ENCODE measurements at places on chromosomes 6 and 20.
A peak's percentile ranks its signal among the peaks of the same experiment; 100 is the strongest.

DNA sequence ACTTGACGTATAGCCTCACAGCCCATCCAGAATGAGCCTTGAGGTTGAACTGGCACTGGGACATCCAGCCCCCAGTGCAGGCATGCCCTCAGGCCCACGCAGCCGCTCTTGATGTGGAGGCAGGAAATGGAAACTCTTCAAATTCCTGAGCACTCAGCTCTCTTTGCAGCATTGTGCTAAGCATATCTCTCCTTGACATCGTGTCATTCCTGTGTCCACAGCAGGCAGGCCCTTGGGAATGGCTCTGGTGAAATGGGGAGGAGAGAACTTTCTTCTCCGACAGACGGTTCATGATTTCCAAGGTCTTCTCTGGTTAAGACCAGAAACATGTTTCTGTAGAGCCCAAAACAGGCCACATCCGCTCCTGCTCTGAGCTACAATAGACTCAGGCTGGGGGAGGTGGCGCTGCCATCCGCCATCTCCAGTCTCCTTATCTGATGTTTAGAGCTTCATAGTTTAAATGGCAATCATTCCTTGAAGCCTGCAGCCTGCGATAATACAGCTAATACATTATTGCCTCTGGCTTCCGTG lies 248.8 kb downstream of the CDH4 start:
- peak; percentile 91 for DNase-seq

GRCh38 chr20:63692436-63693082 lies 3.9 kb upstream of the TNFRSF6B start:
- DNase-seq: no peak

GRCh38 chr20:40869218-40870147 lies 159.1 kb upstream of the TOP1 start:
- DNase-seq: no peak

- peak; percentile 87 for DNase-seq
Measured at GRCh38 chr6:26571592-26572296, 25.0 kb upstream of the ABT1 start.

DNA sequence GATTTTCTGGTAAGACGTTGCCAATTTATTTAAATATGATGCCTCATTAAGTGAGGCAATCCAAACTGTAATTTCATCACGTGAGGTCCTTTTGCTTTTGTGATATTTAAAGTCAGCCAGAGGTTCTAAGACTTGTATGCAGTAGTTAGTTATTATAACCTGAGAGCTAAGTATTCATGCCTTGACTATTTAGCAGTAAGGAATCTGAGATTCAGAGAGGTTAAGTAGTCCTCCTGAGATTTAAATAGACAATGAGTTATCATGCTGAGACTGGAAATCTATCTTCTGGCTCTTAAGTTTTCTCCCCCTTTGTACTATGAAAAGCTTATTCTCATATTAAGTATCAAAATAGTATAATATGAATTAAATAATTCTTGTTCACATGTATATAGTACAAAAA lies 158.0 kb downstream of the UTRN start:
- DNase-seq: no peak

DNA sequence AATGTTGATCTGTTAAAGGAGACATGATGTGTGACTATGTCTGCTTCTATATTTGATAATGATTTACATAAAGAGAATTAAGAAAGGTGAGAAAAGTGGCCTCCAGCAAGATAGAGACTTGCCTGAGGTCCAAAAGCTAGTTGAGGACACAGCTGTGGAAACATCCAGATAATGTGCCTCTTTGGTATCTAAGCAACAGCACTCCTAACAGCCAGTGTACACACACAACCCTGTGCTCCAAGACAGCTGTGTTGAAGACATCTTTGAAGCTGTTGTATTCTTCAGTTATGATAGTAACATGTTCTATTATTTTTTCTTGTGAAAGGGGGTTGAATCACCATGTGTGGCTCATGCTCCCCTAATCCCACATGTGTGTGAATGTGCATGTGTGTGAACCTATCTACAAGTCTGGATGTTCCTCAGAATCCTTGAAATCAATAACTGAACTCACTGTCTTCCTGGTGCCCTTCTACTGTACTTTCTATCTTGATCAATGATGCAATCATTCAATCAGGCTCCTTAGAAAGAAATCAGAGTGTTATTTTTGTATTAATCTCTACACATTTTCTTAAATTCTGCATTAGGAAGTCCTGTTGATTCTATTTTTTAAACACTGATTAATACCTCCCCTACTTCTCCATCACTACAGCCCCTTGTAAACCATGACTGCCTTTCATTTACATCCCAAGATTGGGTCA lies 116.7 kb upstream of the SSTR4 start:
- peak; percentile 45 for DNase-seq

DNA sequence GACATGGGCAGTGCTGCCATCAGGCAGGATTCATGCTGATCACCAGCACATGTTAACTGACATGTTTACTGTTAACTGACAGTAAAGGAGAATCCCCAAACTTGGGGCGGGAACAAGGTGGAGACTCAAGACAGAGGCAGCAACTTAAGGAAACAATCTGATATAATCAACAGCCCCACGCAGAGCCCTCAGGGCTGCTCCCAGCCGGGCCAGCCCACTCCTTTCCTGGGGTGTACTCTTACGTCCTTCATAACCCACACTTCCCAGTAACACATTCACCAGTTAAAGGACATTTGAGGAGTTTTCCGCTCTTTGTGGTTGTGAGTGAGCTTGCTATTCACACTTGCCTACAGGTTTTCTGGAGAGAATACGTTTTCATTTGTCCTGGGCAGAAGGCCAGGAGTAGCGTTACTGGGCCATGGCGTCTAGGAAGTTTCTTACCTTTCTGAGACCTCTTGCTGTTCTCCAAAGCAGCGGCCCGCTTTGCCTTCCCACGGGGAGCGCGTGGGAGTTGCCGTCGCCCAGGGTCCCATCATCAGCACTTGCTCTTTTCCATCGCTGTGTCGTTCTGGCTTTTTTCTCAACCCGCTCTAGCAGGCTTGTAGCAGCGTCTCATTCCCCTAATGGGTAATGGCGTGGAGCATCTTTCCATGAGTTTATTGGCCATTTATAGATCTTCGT lies 56.4 kb downstream of the FOXF2 start:
- DNase-seq: no peak

DNA sequence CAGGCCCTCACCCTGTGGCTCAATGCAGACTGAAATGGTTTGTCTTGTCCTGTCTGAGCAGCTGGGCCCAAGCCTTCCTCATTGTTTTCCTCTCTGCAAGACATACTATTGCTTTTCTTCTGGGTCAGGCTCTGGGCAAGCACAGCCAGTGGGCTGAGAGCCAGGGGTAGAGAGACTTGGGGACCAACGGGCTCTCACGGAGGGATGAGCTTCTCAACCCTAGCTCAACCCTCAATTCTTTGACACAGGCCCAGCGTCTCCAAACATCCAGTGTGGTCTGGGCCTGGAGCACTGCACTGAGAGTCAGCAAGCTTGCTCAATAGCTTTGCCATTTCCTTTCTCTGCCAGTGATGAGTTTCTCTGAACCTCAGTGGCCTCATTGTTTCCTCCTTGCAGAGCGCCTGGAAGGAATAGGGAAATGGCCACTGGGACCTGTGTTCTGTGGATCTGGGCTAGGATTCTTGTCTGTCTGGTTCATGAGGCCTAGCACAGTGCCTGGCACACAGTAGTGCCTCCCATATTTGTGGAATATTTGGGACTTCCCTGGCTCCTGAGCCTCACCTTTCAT lies 9.3 kb downstream of the ANGPT4 start:
- no peak for DNase-seq

GRCh38 chr6:89260832-89261231 lies 43.7 kb upstream of the GABRR1 start:
- DNase-seq: no peak

- DNase-seq: no peak
Measured at GRCh38 chr6:136720045-136720770, 72.1 kb downstream of the MAP3K5 start.

DNA sequence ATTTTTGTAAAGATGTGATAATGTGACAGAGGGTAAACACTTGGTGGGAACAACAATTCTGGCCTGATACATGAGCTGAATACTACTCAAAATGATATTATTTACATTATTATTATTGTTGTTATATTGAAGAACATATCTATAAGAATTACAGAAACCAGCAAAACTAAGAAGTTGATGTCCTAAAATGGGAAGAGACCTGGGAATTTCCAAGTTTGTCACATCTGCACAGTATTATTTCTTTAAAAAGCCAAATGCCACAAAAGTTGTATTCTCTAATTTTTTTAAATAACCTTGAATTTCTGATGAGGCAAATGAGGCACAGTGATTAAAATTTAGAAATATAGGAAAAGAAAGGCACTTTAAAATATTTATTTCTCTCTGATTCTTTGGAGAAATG lies 5.0 kb upstream of the ZNF292 start:
- DNase-seq: no peak

DNA sequence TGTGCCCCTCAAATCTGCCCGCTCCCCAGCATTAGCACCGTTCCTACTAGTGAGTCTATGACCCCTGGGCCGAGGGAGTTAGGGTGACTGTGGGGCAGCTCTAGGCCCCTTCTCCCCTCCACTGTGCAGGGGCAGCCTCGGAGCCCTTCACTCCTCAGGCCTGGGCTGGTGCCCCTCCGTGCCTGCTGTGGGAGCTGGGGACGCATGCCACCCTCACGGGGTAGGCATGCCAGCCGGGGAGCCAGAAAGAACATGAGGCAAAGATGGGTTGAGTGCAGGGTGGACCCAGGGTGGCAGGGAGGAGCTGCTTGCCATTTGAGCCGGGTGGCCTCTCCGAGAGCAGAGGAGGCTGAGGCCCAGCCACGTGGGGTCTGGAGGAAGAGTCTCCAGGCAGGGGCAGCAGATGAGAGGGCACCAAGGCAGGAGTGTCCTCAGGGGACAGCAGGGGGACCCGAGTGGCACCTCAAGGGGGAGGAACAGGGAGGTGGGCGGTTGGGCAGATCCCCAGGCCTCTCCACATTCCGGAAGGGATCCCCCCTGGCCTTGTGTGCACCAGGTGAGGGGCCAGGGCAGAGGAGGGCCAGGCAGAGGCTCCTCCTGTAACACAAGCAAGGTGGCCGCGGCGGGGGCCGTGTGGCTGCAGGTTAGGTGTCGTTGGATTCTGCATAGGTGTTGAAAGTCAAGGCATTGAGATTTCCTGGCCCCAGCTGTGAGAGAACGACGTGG lies 18.6 kb upstream of the LSM14B start:
- DNase-seq: no peak

DNA sequence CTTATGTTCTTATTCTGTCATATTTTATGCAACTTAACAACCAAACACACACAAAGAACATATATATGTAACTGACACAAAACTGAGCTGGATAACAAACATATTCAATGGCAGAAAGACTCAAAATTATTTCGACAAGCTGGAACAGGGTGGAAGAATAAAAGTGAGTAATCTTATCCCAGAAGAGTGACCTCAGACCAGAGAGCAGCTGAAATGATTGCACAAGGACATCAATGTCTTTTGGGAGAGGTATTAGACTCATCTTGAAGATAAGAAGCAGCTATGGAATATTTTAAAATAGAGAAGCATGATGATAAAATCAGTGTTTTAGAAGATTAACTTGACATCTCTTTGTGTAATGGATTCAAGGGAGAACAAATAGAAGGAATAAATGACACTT lies 191.6 kb upstream of the PRDM1 start:
- DNase-seq: peak; percentile 14
